Inflammatory macrophage (primary cell): ENCODE measurements at places on chromosomes 13 and 19.

GRCh38 chr13:39602277-39602613 lies 748 bp downstream of the LHFPL6 start:
- no peak for DNase-seq

GRCh38 chr19:34173193-34173956 lies 1.1 kb downstream of the LSM14A start:
- DNase-seq, result peak; percentile 26

GRCh38 chr13:38854226-38854625 lies 136.4 kb downstream of the STOML3 start:
- no peak for DNase-seq

DNA sequence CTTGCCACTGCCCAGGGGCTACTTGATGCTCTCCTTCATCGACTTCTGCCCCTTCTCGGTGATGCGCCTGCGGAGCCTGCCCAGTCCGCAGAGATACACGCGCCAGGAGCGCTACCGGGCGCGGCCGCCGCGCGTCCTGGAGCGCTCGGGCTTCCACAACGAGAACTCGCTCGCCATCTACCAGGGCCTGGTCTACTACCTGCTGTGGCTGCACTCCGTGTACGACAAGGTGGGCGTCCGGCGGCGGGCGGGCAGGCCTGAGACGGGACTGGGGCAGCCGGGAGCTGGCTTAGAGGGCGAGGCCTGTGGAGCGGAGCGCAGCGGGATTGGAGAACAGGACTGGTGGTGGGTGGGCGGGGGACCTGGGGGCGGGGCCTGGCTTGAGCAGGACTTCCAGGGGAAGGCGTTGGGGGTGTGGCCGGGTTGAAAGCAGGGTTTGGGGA lies 12.7 kb upstream of the PSMD8 start:
- peak; percentile 63 for DNase-seq

DNA sequence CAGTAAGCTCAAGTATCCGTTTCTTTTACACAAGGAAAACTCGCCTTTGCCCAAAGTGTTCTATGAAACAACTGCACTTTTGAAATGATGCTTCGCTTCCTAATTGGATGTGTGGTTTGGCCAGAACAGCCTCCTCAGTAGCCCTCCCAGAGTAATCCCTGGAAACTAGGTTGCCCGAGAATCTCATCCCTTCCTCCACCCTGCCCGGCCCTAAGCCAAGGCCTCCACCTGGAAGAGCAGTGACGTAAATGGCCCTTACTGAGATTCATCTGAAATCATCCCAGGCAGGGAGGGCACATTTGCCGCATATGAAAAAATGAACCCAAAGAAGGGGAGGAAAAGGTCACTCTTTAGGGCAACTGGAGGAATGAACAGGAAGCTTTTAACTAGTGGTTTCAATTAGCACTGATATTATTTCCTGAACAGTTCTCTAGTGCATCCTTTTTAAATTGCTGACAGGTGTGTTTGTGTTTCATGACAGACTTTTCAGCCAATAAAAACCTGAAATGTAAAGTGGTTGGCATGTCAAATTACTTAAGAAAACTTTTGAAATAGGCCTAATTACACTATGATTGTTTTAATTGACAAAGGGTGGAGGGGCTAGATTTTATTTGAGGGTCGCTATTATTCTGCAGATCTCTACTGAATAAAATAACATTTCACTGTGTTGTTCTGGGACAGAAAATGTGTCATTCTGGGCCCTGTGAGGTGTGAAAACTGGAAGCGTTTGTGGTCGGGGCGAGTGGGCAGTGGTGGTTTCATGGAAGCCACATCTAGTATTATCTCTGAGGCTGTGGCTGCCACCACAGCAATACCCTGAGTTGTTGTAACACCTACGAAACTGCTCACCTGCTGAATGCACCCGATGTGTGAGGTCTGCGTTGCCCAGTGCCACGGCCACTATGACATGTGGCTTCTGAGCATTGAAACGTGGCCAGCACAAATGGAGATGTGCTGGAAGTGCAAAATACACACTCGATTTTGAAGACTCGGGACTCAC lies 112.1 kb downstream of the ZIC5 start:
- DNase-seq, result no peak

DNA sequence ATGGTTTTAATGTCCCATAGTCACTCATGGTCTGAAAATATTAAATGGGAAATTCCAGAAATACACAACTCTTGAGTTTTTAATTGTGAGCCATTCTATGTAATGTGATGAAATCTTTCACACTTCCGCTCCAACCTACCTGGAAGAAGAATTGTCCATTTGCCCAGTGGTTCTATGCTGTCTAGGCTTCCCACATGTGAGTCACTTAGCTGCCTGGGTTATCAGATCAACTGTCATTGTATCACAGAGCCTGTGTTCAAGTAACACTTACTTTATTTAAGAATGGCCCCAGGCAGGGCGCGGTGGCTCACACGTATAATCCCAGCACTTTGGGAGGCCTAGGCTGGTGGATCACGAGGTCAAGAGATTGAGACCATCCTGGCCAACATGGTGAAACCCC lies 1450.5 kb downstream of the EFNB2 start:
- DNase-seq, result no peak

GRCh38 chr13:22017226-22017625 lies 346.4 kb downstream of the FGF9 start:
- DNase-seq, result peak; percentile 42

DNA sequence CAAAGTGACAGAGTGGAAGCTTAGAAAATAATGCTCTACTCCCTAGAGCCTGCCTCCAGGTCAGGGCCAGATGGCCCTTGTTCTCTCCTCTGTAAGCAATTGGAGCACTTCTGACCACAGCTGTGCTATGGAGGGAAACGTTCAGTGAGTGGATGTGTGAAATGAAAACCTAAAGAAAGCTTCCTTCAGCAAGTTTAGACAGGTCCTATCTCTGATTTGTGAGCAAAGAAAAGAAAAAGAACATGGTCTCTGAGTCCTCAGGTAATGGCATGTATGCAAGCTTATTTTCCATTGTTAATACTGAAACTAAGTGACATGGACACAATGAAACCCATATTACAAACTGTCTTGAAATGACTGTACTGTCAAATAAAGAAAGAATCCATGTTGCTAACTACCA lies 1486.8 kb downstream of the EFNB2 start:
- DNase-seq, result no peak
